HEK293T (cell line): ENCODE measurements at places on chromosomes 7 and 10.

GRCh38 chr7:45230611-45231165 is 73.1 kb downstream of the RAMP3 start:
- DNase-seq, result no peak

GRCh38 chr7:131357282-131357880 is 29.7 kb downstream of the MKLN1 start:
- no peak for DNase-seq

DNA sequence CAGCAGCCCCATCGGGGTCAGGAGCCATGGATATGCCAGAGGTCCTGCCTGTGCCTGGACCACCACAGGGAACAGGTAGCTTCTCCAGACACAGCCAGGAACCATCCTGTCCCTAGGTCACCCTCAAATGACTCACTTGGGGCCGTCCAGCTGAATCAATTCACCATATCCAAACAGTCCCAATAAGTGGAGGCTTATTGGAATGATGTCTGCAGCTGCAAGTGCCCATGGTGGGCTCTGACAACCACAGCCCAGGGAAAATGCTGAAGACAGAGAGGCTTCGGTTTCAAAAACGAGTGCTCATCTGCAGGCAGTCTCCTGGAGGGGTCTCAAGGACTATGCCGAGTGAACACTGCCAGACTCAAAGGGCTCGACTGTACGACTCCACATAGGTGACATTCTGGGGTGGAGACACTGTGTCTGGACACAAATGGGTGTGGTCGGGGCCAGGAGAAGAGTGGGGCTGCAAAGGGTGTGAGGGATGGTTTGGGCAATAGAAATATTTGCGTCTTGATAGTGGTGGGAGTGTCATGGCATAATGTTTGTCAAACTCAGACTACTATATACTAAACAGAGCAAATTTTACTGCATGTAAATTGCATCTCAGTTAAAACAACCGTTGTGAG is 204.8 kb downstream of the TNS3 start:
- no peak for DNase-seq

- no peak for DNase-seq
These were observed 147.5 kb upstream of the CHST15 start for GRCh38 chr10:124240839-124241291.

DNA sequence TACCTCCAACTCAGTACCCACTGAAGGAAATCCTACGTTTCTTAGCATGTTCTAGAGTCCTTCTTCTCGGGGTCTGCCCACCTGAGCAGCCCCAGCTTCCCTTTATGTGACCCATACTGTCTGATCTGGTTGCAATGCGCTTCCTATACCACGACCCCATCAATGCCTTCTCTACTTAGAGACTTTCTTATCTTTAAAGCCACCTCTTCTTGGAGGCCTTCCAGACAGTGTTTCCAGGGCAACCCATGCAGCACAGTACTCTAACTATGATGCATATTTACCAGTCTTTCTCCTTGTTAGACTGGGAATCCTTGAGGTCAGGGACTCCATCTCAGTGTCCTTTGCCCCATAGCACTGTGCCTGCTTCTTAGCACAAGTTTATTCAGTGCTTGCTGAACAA is 54.5 kb upstream of the SLF2 start:
- no peak for DNase-seq

DNA sequence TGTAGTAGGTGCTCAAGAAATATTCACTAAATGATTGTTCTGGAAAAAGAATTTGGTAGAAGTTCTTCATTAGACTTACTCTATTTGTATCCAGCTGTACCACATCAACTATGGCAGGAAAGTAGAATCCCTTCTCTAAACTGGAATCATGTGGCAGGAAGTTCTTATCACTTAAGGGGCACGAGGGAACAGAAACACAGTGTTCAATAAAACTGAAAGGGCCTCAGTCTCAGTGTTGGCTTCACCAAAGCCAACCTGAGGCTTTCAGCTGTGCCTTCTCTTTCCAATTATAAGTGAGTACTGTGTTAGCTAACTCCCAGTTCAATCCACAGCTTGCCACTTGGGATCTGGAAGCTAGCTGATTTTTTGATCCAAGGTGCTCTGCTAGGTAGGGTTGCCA is 257.6 kb upstream of the LRGUK start:
- no peak for DNase-seq

DNA sequence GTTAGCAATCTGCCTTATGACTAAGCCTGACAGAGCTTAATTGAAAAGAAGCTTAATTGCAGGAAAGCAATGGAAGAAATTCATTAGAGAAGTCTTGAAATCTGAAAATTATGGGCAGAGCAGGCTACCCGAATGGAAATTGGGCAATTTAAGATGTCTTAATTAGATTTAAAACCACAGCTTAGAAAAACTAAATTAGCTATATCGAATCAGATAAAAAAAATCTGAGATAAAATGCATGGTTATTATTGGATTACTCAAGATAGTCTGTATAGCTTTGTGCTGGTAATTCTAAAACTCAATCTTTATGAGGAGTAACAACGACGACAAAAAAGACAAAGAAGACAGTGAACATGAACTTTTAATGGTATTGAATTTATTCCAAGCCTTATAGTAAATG is 248.1 kb upstream of the LRRN3 start:
- no peak for DNase-seq

DNA sequence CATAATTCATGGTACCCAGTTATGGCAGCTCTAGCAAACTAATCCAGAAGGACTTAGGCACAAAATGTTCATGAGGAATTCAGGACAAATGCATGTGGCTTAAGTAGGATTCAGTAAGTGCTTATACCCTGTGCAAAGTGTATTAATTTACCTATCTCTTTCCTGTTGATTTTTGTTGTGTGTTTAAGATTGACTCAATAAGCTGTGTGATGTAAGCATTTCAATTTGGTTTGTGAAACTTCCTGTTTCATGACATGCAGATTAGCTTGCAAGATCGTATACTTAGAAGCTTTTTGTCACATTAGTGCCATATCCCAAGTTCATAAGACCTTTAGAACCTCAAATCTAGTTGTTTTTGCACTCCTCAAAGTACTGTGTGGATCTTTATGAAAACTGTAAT is 416.7 kb downstream of the ARL4A start:
- DNase-seq, result no peak

- DNase-seq, result no peak
These were observed 74.5 kb upstream of the VKORC1L1 start for GRCh38 chr7:65798111-65799075.

DNA sequence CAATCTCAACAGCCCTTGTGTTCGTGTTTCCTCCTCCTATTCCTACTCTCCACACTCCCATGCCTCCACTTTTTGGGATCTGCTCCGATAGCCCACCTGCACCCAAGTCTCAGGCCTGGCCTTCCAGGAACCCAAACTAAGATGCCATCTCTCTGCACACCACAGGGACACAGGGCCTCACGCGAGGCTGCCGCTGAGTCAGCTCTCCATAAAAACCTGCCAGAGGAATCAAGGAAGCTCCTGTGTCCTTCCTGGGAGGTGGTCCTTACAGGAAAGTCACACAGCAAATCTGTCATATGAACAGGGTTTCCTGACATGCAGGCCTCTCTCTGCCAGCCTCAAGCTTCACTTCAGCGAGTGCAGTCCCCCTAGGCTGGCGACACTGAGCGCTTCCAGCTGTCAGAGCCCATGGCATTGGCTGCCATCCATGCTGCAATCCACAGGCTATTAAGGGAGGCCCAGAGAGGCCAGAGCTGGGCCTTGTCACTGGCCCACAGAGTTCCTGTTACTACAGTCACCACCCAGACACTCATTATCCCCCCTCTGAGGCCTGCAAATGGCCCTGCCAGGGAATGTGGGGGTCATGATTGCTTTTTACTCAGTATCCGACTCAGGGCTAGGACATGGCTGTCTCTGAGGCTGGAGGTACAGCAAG is 151.4 kb downstream of the OAT start:
- DNase-seq, result no peak

GRCh38 chr10:18463673-18464211 is 187.6 kb downstream of the NSUN6 start:
- DNase-seq, result no peak

GRCh38 chr7:139023076-139023475 is 12.8 kb downstream of the ZC3HAV1L start:
- DNase-seq, result no peak
